GM23248 (cell line): ENCODE measurements at places on chromosomes 6 and 20.

GRCh38 chr6:48110436-48111142 lies 408 bp downstream of the PTCHD4 start:
- no peak for DNase-seq

DNA sequence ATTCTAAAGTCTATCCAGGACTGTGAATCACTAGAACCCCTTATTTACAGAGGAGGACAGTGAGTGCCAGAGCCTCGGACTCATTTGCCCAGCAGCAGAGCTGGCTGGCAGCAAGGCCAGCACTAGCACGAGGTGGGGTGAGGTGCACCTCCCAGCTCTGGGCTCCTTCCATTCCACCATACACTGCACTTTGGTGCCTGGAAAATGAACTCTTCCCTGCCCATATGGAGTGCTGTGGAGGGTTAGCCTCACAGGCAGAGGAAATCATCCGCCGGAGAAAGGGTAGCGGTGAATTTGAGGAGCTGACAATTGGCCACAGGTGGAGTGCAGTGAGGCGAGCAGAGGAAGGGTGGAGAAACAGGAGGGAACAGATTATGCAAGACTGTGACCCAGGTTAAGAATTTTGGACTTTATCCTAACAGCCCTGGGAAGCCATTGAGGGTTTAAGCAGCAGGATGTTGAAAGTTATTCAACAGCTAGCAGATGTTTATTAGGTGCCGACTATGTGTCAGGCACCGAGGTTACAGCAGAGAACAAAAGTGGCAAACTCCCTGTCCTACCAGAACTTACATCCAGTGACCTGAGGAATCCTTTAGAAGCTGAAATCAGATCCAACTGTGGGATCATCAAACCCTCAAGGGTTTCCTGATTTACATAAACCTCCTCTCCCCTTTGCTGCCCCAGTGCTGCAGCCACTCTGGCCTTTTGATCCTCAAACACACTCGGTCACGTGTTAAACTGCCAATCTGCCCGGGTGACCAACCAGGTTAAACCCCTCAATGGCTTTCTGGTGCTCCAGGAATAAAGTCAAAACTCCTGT lies 6.2 kb downstream of the TRIM26 start:
- DNase-seq, result peak; percentile 58

DNA sequence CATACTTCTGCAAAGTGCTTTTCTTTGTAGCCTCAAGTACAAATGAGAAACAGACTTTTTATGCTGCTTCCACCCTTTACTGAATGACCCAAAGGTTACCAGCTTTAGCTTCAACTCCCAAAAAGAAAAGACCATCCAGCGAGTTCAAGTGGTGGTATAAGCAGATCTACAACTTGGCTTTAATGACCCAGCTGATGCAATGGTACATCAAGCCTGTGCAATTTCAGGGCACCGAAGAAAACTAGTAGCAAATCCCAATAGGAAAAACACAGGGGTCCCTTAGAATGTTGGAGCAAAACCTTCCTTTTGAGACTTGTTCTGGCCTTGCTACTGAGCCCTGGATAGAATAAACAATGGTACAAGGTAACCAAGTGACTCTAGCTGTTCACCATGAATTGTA lies 33.8 kb downstream of the STX7 start:
- DNase-seq, result no peak

DNA sequence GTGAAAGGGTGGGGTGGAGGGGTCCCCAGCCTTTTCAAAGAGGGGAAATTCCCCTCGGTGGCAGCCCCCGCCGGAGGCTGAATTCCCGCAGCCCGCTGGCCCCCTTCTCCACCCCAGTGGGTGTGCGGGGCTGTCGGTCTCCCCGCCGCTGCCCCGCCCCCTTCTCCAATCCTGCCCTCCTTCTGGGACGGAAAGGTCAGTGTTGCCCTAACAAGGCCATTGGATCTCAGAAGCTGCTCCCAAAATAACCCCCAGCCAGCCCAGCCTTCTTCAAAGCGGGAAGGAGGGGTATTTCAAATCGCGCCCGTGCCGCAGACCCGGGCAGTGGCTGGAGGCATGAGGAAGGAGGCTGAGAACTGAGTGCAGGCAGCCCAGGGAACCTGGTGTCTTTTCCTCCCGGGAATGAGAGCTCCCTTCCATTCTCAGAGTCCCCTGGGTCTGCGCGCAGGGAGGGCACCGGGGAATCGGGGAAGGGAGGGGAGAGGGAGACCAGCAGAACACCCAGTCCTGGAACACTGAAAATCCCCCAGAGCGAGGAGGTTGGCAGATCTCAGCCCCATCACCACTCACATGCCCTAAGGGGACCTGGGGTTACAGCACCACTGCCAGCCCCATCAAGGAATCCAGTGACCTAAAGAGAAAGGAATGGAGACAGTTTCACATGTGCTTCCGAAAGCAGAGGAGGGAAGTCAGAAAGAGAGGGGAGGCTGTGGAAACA lies at the start of gene JPH2:
Gene JPH2 (minus strand): TSS at position 135 of the 718 bp plus-strand sequence. CDS start 483 bp downstream, outside the sequence.
- peak; percentile 89 for DNase-seq

DNA sequence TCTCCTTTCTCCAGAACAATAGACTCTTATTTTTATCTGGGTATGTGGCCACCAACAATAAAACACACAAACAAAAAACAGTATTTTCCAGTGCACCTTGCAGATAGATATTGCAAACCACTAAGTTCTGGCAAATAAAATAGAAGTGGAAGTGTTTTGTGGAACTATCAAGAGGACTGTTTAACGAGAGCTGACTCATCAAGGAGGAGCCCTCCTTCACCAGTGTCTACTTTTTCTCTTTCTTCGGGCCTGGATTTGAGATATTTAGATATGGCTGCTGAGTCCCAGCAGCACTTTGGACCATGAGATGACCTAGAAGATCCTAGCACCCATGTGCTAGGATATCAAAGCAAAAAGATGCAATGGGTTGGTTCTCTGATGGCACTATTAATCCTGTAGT lies 154.7 kb downstream of the AIG1 start:
- peak; percentile 16 for DNase-seq

DNA sequence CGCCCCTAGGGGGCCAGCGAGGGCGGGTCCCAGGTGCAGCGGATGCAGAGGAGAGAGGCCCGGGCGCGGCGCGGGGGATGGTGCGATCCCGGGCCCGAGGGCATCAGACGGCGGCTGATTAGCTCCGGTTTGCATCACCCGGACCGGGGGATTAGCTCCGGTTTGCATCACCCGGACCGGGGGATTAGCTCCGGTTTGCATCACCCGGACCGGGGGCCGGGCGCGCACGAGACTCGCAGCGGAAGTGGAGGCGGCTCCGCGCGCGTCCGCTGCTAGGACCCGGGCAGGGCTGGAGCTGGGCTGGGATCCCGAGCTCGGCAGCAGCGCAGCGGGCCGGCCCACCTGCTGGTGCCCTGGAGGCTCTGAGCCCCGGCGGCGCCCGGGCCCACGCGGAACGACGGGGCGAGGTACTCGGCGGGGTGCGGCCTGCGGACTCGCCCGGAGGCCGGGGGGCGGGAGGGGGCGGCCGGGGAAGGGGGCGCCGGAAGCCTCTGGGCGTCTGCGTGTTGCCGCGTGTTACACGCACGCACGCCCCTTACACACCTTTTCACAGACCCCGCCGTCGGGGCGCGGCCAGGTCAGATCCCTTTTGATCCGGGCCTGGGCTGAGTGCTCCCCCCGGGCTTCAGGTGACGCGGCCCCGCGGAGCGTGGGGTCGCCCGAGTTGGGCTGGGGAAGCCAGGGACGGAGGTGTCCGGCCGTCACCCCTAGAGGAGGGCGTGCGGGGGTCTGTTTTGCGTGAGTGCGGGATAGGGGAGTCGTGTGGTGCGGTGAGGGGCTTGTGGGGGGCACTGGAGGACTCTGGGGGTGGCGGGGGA lies 412 bp downstream of the TRIB3 start:
- peak; percentile 79 for DNase-seq

- DNase-seq, result peak; percentile 44
Measured at GRCh38 chr6:49676671-49677281, 36.6 kb downstream of the CRISP2 start.

DNA sequence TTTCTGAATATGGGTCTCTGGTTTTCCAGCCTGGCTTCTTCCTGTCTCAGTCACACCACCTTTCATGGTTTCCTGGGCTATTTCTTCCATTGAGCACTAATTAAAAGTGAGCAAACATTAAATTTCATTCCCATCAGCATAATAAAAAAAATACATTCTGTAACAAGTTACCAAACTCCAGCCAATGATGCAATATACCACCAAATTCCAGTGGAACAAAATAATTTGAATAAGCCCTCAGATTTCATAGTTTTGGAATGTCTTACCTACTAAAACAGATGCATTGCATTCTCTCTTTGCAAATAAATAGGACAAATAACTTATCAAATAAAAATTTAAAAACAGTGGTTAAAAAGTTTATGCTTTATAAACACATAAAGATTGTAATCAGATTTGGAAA lies 97.8 kb upstream of the PRDM1 start:
- peak; percentile 55 for DNase-seq

- DNase-seq, result no peak
Measured at GRCh38 chr6:144213315-144213714, 63.0 kb downstream of the STX11 start.

GRCh38 chr6:12014027-12014872 lies 2.1 kb downstream of the HIVEP1 start:
- DNase-seq, result peak; percentile 73

GRCh38 chr6:85436411-85436810 lies 13.5 kb upstream of the NT5E start:
- peak; percentile 67 for DNase-seq

DNA sequence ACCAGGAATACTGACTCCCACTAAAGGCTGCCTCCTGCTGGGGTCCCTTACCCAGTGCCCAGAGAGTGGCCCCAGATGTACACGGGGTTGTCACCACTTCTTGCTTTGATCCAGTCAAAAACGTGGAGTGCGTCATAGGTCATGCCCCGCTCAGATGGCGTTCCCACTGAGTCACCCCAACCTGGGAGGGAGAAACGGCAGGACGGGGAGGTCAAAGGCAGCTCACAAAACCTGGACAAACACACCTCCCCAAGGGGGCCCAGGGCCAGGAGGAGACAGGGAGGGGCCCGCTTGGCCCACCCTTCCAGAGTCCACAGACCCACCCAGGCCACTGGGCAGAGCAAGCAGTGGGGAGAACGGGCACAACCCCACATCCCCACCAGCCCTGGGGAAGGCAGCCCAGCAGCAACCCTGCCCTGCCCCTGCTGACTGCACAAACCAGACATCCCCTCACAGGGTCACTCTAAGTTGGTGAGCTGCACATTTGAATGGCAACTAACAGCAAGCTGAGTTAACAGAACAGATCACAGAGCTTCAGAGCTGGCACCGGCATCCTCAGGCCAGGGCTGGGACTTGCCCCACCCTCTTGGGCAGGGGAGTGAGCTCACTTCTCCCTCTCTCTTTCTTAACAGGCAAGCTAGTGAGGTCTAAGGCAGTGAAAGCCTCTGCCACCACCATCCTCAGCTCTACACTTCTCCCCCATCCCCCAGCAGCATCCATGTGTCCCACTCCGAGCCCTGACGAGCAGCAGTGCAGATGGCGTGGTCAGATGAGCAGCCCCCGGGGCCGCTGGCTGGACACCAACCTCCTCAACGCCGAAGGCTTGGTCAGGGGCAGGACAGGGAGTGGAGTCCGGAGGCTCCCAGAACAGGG lies 61.7 kb downstream of the PYGB start:
- DNase-seq, result peak; percentile 94

GRCh38 chr6:135438907-135439535 lies 58.5 kb downstream of the AHI1 start:
- peak; percentile 34 for DNase-seq

- no peak for DNase-seq
Measured at GRCh38 chr6:40343877-40344565, 243.1 kb downstream of the LRFN2 start.

DNA sequence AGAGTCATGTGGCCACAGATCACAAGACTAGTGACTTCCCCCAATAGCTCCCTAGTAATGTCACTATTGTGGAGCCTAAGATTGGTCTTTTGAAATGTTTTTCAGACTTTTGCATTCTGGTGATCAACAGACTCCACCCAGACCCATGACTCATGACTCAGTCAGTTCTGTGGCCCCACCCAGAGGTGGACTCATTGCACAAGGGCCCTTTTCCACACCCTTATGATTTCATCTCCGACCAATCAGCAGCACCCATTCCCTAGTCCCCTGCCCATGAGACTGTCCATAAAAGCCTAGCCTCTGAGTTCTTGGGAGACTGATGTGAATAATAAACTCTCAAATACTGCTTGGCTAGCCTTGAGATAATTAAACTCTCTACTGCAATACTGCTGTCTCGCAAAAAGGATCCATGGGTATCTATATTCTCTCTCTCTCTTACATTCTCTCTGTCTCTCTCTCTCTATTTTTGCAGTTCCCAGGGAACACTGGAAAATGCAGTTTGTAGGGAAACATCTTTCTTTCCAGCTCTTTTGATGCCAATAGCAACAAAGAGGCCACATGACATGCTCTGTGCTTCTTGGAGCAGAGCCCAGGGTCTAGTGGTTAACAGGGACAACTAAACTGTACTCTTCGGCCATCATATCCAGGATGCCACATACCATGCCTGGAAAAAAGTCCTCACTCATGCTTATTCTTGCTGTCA lies 71.3 kb upstream of the IYD start:
- peak; percentile 81 for DNase-seq

DNA sequence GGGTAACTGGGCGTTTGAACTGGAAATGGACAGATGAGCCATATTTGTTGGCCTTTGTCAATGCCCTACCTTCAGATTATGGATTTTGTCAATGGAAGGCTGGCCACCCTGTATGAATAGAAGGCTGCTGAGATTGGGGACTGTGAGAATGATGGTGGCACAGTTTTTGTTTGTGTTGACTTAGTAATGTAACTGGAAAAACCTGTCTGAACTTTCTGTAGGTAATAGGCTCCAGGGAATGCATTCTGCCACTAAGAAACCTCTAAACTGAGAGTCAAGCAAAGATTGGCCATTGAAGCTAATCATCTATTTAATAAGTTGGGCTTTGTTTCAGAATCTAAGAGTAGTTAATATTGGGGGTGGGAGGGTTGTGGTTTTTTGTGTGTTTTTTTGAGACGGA lies 97.5 kb downstream of the FOXO3 start:
- no peak for DNase-seq

DNA sequence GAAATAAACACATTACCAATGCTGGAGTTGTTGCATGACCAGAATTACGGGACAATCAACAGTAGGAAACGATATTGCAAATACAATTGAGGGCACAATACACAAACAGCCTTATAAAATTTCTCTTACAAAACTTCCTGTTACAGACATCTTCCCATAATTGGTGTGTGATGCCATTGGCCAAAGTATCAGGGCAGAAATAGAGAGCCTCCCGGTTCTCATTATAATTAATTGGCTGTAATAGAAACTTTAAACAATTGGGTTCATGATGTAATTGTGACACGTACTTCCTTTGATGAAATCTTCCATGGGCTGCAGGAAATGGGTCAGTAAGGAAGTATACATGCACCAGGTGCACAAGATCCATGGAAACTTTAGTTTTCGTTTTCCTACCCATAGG lies 40.3 kb upstream of the RALGAPA2 start:
- DNase-seq, result no peak

- DNase-seq, result no peak
Measured at GRCh38 chr6:31317036-31317435, 39.9 kb downstream of the HLA-B start.

DNA sequence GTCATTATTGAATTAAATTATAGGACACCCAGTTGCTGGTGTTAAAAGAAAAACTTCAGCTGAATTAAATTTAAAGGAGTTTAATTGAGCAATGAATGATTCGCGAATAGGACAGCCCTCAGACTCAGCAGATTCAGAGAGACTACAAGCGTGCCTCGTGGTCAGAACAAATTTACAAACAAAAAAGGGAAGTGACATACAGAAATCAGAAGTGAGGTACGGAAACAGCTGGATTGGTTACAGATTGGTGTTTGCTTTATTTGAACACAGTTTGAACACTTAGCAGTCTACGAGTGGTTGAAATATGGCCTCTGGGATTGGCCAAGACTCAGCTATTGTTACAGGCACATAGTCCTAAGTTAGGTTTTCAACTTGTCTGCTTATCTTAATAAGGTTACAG lies 25.8 kb upstream of the TNFRSF21 start:
- no peak for DNase-seq
